Heart left ventricle (tissue), 16 donors: ENCODE measurements at places on chromosomes 4 and X.

DNA sequence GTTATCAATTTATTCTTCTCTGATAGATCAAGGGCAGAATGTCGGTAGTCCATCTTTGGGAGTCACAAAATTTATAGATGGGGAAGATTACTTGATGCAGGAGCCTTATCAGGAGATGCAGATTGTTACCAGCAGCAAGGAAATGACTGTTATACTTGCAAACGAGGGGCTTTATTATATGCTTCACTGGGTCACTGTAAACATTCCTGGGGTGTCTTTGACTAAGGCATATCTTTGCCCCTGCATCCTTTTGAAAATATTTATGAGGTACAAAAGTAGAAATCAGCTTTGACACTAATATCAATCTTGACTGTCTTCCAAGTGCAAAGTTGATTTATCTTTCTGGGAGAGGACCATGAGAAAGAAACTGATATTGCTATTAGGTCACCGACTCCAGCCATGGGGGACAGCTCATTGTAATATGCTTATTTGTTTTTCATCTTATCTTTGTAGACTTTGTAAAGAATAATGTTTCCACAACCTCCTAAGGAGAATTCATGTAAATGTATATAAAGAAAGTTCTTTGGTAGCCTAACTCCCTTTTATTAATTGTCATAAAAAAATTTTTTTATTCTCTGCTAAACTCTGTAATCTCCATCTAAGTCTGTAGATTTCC lies 177.3 kb upstream of the EMCN start:
- no peak for DNase-seq

- DNase-seq = no peak
Observed at GRCh38 chr4:2060611-2061185, 1.6 kb downstream of the NAT8L start.

GRCh38 chr4:28451346-28451745 lies 1590.7 kb downstream of the STIM2 start:
- no peak for DNase-seq

DNA sequence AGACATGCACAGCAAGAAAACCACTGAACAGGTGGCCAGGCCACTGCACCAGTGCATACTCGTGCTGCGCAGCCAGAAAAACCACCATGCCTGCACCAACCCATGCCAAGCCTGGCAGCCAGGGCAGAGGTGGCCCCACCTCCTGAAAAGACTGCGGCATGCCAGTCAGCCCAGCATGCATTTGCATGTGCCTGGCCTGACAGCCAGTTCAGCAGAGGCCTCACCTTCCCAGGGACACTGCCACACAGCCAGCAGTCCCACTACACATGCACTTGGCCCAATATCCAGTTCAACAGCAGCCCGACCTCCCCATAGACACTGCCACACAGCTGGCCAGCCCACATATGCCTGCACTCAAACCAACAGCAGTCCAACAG lies 43.5 kb upstream of the DDX60 start:
- DNase-seq = no peak

DNA sequence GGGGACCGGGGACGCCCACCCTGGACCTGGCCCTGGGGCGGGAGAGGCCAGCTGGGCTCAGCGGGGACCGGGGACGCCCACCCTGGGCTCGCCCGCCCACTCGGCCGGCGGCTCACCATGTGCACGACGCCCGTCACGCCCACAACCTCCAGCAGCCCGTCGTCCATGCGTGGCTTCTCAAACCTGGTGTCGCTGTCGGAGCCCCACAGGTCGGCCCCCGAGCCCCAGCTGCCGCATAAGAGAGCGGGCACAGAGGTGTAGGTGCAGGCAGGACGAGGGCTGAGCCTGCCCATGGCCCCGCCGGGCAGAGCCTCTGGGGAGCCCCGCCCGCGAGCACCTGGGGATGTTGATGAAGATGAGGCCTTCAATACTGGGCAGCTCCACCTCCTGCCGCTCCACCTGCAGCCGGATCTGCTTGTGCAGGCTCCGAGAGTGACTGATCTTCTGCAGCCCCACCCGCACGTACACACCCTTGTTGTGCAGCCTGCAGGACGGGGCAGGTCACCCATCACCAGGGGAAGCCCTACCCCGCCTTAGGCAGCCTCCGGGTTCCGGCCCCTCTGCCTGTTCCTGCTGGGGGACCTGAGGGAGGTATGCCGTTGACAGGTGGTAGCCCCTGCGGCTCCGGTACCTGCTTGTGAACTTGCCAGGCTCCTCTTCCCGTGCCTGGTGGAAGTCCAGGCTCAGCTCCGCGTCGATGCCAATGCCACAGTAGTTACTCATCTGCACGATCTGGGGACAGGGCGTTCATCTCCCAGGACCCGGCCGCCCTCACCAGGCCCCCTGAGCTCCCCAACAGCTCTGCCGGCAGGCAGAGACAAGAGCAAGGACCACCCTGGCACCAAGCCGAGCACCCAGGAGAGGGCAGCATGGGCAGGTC lies 11.8 kb downstream of the DGKQ start:
- DNase-seq = no peak

DNA sequence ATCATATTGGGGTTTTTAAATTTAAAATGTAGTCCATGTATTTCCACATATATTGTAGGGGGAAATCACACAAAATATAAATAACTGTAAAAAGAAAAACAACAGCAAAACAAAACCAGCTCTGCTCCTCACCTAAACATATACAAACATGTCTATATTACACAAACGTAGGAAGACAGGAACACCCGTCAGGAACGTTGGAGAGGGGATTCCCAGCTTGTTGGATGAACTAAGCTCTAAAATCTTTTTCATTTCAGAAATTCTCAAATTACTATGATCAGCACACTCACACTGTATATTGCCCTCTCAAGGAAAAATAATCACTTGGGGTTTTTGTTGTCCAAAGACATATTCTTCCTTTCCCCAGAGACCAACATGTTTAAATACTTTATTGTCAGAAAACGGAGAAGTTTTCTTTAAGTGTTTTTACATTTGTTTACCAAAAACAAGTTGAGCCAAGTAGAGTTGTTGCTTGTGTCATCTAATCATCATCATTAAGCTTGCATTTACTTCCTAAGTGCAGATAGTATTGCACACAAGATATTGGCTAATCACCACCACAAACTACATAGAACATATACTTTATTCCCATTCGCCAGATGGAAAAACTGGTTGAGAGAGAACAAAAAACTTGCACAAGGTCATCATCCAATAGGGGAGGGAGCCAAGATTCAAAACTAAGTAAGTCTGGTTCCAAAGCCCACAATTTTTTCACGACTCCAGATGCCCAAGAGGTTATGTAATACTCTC lies 2.4 kb upstream of the TLR10 start:
- no peak for DNase-seq

- DNase-seq = no peak
Observed at GRCh38 chr4:53089936-53090729, 228.0 kb downstream of the RASL11B start.

DNA sequence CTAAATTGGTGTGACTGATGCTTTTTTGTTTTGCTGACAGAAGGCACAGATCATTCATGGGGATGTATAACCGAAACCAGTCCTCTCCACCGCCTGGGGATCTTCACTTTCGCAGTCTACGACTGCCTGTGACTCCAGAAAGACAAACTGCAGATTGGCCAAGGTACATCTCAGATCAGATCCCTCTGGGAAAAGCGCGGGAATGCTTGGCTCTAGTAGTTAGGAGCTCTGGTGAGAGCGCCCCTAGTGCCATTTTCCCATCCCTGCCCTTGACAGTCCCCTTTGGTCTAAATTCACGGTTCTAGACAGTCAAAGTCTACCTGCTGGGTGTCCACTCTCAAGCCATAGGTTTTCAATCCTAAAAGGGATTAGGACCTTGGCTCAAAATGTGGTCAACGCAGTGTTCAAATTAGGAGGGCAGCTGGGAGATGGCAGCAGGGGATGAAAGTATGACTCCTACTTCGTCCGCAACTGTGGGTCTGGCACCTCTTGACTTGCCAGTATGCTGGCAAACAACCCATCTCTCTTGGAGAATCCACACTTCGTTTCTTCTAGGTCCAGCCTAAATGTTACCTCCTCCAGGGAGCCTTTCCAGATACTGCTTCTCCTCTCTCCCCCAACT lies 6.9 kb upstream of the HAND2 start:
- peak; percentile 48 for DNase-seq
